ENCODE measurements at places on chromosomes 7 and 10. TPM values are rescaled to one million over a fixed set of nuclear protein-coding genes. Genes with fewer than 3 reads are reported as not detected.

DNA sequence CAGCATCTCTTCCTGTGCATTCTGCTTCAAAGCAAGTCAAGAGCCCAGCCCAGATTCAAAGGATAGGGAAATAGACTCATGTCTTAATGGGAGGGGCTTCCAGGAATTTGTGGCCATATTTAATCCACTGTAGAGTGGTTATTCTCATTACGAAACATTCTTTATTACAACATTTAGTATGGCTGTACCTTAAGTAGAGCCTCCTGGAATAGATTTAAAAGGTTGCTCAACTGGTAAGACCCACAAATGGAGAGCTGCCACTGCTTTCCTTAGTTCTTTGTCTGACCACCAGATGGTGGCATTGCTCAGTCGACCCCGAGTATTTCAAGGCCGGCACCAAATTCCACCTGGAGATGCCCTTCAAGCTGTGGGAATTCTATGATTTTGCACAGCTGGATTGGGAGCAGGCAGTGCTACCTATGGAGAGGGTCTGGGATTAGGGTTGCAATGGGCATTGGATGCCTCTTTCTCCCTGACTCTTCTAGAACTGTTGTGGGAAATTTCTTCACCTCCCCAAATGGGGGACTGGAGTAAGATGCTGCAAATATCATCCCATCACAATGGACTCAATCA lies 102.2 kb downstream of the RBM20 start:
- H3K36me3 ChIP-seq, result peaks cover 6% of the 10 kb centered on the region
- DNase-seq, result peak; percentile 75
- H3K27ac ChIP-seq, result no peak overlapping the region
- peaks cover 19% of the 10 kb centered on the region for H3K4me1 ChIP-seq
- H3K4me3 ChIP-seq, result no peak overlapping the region

DNA sequence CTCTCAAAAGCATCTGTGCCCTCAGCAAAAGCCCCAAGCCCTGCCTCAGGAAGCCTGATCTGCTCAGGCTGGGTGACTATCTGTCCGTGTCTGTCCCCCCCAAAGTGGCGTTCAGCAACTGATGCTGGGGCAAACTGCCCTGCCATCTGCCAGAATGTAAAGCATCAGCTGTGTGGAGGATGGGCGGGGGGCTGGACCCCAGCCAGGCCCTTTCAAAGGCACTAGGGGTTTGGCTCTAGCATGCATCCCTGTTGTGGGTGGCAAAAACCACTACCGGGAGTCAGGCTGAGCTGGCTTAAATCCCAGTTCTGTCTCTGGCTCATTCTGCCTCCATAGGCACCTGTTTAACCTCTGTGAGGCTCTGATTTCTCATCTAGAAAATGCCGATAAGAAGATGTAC lies 35.5 kb downstream of the GPRIN2 start:
- no peaks in the 10 kb centered on the region for H3K4me1 ChIP-seq
- no peak for DNase-seq
- H3K27me3 ChIP-seq, result peaks cover 2% of the 10 kb centered on the region
- H3K4me3 ChIP-seq, result no peak overlapping the region
- no peaks in the 10 kb centered on the region for H3K36me3 ChIP-seq

Gene ZNF33A
- 29.3 TPM for total RNA-seq

Gene CDHR3
- 10.6 TPM for total RNA-seq

DNA sequence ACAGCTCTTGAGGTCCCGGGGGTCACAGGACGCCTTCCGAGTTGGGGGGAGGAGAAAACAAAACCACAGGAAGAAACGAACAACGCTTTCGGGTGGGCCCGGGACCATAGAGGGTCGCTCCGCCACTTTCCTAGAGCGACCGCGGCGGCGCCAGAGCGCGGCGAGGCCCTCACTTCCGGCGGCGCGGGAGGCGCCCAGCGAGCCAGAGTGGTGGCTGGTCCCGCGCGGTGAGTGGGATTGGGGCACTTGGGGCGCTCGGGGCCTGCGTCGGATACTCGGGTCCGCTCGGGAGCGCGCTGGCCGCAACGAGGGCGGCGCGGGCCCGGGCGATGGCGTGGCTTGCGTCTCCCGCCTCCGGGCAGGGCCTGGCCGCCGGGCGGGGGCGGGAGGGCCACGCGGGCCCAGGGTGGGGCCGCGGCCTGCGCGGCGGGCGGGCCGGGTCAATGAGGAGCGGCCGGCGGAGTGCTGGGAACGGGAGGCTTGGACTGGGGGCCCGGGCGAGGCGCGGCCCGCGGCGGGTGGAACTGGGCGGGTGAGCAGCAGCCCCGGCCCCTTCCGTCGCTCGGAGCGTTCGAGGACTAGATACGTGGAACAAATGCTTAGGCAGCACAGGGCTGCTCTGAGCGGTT lies at the start of gene ZNF22:
Gene ZNF22 (plus strand): TSS at position 172 of the 629 bp plus-strand sequence. CDS start 2,446 bp downstream, outside the sequence.
- peaks cover 37% of the 10 kb centered on the region for H3K4me1 ChIP-seq
- peak; percentile 77 for DNase-seq
- H3K4me3 ChIP-seq, result peak within 1 kb of the TSS; percentile 90
- H3K27ac ChIP-seq, result peak within 1 kb of the TSS; percentile 94

DNA sequence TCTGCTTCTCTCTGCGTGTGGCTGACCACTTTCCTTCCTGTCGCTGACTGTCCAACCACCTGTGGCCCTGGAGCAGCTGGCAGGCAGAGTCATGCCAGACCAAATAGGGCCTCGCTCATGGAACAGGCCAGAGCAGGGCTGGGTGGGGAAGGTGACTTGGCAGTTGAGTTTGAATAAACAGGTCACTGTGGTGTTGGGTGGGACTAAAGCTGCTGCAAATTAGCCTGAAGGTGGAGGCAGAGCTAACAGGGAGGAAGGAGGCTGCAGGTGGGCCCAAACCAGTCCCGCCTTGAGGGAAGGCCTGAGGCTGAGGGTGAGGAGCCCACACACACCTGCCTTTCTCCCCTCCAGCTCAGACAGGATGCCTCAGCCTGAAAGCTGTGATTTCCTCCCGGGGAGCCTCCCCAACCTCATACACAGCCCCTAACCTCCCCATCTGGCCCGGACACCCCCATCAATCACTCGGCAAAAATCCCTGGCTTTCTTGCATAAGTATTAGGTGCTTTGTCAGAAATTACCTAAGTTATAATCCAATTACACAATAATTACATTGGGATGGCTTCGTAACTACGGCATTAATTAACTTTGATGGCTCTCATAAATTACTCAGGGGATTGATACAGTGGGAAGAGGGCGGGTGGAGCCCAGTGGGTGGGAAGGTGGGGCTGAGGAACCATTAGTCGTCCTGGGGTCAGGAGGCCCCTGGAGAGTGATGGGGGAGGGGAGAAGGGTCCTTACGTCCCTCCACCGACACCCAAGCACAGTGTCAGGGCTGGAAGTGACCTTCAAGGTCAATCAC lies 97.7 kb upstream of the PCBD1 start:
- no peak overlapping the region for H3K4me3 ChIP-seq
- no peak for DNase-seq
- H3K27ac ChIP-seq, result no peak overlapping the region
- H3K4me1 ChIP-seq, result peaks cover 17% of the 10 kb centered on the region

Gene ZNF467
- 64.2 TPM for total RNA-seq

Gene SPDYE2B
- total RNA-seq, result not detected

Gene FXYD4
- total RNA-seq, result not detected

Gene PNLIPRP2
- not detected for total RNA-seq

Gene SFTPA2
- total RNA-seq, result not detected

DNA sequence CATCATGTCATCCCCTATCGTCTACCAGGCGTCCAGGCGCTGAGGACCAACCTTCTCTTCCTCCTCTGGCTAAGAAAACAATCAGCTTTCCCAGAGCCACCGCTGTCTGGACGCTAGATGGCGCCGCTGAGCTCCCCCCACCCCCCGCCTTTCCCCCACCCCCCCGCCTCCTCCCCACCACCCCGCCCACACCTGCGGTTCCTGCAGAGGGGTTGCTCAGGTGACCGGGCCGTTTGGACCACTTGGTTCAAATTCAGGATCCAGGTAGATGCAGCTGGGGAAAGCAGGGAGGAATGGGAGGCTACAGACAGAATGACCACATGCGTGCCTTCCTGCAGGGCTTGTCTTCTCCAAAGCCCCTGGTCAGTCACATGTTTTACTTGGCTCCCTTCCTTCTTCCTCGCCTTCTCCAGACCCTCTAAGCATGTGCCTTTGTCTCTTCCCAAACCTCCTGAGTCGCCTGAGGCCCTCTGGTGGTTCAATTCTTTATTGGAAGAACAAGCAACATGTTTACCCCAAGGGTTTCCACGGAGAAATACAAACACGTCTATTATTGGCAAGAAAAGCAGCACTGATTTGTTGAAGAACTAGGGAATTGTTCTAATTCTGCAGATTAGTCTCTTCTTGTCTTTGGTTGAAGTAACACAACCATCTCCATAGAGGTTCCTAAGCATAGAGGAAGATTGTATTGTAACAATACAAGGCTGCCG lies 24.7 kb downstream of the AOC1 start:
- DNase-seq, result peak; percentile 73
- peaks cover 23% of the 10 kb centered on the region for H3K4me1 ChIP-seq
- H3K36me3 ChIP-seq, result no peaks in the 10 kb centered on the region
- peak overlapping the region; percentile 93 for H3K27ac ChIP-seq
- peaks cover 1% of the 10 kb centered on the region for H3K27me3 ChIP-seq
- H3K4me3 ChIP-seq, result peak overlapping the region; percentile 73

- H3K36me3 ChIP-seq, result peaks cover 18% of the 10 kb centered on the region
- no peaks in the 10 kb centered on the region for H3K4me1 ChIP-seq
- peaks cover 7% of the 10 kb centered on the region for H3K27me3 ChIP-seq
- H3K27ac ChIP-seq, result no peak overlapping the region
Measured at GRCh38 chr10:130994191-130994590, 317.3 kb downstream of the TCERG1L start.

DNA sequence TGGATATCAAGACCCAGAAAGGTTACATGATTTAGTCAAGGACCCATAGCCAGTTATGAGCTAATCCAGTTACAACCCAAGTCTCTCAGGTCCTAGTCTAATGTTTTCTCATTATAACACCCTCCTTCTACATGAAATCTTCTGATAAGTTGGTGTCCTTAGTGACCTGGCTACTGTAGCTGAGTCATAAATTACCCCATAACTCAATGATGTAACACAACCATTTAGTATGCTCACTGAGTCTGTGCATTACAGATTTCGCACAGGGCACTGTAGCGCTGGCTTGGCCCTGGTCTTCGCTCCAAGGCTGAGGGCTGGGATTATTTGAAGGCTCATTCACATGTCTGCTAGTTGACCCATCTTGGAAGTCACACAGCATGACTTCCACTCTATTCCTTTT lies 36.0 kb upstream of the GLCCI1 start:
- no peaks in the 10 kb centered on the region for H3K36me3 ChIP-seq
- no peak for DNase-seq

DNA sequence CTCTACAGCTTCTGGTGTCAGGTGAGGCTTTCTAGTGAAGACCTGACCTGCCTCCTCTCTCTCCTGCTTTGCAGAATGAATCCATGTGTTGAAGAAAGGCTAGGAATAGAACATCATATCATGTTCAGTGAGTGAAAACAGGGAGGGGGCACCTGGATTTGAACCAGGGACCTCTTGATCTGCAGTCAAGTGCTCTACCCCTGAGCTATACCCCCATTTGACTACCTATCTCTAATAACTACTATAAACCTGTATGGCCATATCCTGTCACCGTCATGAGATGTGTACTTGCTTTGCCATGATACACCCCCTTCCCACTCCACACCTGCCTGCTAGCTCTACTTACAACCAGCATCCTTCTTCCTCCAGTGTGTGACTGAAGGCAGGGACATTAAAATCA lies 91.3 kb upstream of the ZNF746 start:
- no peaks in the 10 kb centered on the region for H3K4me1 ChIP-seq
- no peak overlapping the region for H3K27ac ChIP-seq
- no peak overlapping the region for H3K4me3 ChIP-seq
- peaks cover 48% of the 10 kb centered on the region for H3K36me3 ChIP-seq

Gene PRKAR2B
- 28.4 TPM for total RNA-seq

GRCh38 chr7:28800150-28800549 lies 158.0 kb downstream of the TRIL start:
- no peaks in the 10 kb centered on the region for H3K36me3 ChIP-seq
- H3K4me1 ChIP-seq, result no peaks in the 10 kb centered on the region
- H3K4me3 ChIP-seq, result no peak overlapping the region
- H3K27me3 ChIP-seq, result no peaks in the 10 kb centered on the region

Gene LAMB4
- 1.1 TPM for total RNA-seq

Gene ZDHHC16
- total RNA-seq, result 45.0 TPM

DNA sequence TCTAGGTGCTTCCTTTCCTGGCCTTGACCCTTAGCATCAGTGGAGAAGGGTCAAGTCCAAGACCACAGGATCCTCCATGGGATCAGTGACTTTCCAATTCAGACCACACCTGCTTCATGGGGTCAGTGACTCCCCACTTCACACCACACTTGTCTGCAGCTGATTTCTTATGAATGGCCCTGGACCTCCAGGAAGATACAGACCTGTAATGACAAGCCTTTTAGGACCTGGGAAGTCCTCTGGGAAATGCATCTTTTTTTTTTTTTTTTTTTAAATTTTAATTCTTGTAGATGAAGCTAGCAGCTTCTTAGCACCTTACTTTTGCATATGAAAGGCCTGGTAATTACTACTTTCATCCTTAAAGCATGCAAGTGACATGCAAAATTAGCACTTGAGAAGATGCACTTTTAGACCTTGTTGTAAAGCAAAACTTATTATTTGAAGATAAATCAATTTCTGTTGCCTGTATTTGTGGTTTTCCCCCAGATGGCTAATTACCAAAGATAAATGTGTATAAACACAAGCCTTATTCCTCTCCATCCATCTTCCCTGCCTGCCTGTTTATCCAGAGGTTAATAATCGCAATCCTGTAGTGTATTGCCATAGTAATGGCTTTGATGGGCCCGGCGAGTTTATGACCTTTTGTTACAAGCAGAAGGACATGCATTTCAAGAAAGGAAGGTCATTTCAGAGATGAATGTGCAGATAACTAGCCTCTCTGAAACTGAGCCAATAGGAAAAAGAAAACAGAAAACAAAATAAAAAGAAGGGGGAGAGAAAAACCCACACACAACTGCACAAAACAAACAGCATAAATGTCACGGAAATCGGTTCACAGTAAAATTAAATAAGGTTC lies 1018.7 kb downstream of the TYW1 start:
- DNase-seq, result no peak
- no peaks in the 10 kb centered on the region for H3K4me1 ChIP-seq
- no peak overlapping the region for H3K4me3 ChIP-seq
- no peaks in the 10 kb centered on the region for H3K27me3 ChIP-seq
- peaks cover 4% of the 10 kb centered on the region for H3K36me3 ChIP-seq

Gene GBX1
- 13.8 TPM for total RNA-seq

Gene TMEM213
- total RNA-seq, result not detected

DNA sequence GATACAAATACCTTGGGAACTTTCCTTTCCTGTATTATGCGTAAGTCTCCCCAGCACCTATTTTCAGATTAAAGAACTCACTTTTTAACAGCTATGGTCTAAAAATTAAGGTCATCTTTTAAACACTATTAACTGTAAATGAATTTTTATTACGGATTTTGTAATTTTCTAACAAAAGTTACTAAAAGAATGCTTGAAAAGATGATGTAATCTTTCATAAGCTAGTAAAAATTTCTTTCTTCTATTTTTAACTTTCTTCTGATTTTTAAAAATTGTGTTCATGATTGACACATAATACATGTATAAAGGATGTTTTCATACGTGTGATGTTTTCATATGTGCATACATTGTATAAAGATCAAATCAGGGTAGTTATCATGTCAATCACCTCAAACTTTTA lies 291.2 kb upstream of the MBL2 start:
- no peak for DNase-seq
- H3K4me1 ChIP-seq, result no peaks in the 10 kb centered on the region
- no peaks in the 10 kb centered on the region for H3K36me3 ChIP-seq
- H3K27me3 ChIP-seq, result no peaks in the 10 kb centered on the region
